Hematopoietic multipotent progenitor cell treated with erythropoietin and hydrocortisone succinate and interleukin-3 and kit ligand, for 8 days (in vitro differentiated cells): ENCODE measurements at places on chromosomes 16 and 17.
A peak's percentile ranks its signal among the peaks of the same experiment; 100 is the strongest.

GRCh38 chr16:25916037-25916436 lies 224.3 kb downstream of the HS3ST4 start:
- no peak for DNase-seq

- no peak for DNase-seq
Measured at GRCh38 chr17:40312131-40312731, 3.3 kb downstream of the RARA start.

GRCh38 chr16:10242097-10242496 lies 59.9 kb upstream of the GRIN2A start:
- no peak for DNase-seq

- DNase-seq, result peak; percentile 14
Measured at GRCh38 chr16:50593410-50594150, 45.4 kb downstream of the NKD1 start.

GRCh38 chr17:65487161-65487560 lies 74.3 kb downstream of the AXIN2 start:
- DNase-seq, result no peak

GRCh38 chr16:75099075-75099667 lies 17.4 kb downstream of the LDHD start:
- DNase-seq, result no peak

DNA sequence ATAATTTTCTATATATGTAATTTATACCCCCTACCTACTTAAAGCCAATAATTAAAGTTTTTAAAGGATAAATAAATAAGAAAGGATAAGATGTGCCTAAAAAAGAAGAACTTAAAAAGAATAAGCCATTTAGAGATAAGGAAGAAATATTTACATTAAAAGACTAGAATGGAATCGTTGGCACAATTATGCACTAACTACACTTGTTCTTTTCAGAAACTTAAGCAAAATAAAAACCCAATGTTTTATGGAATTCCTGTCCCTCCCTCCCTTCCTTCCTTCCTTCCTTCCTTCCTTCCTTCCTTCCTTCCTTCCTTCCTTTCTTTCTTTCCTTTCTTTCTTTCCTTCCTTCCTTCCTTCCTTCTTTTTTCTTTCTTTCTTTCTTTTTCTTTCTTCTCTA lies 4.5 kb upstream of the KRTAP4-6 start:
- DNase-seq, result no peak

- DNase-seq, result no peak
Measured at GRCh38 chr16:20042848-20043247, 30.8 kb downstream of the GPR139 start.

DNA sequence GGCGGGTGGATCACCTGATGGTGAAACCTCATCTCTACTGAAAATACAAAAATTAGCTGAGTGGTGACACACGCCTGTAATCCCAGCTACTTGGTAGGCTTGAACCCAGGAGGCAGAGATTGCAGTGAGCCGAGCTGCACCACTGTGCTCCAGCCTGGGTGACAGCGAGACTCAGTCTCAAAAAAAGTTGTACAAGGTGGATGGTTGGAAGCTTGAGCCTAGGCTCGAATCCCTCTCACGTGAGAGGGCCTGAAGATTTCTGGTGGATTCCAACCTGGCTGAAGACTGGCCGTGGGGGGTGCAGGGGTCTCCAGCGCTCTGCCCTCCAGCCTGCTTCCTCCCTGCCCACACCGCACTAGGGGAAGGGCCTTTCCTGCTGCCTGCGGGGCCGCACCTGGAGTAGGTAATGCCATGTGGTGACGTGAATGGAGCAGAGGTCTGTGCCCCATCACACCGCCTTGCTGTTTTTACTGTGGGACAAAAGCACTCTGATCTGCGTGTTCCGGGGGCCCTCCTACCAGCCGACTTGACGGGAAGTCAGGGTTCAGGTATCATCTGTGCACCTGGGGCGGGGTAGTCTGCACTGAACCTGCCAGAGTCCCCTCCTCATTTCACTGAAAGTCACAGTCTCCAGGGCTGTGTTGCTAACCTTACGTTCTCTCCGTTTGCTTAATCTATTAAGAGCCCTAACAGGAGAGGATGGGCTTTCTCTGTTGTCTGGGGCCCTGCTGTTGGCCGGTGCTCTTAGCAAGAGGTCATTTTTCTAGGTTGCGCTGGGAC lies 4.2 kb downstream of the RPL13 start:
- DNase-seq, result peak; percentile 37

DNA sequence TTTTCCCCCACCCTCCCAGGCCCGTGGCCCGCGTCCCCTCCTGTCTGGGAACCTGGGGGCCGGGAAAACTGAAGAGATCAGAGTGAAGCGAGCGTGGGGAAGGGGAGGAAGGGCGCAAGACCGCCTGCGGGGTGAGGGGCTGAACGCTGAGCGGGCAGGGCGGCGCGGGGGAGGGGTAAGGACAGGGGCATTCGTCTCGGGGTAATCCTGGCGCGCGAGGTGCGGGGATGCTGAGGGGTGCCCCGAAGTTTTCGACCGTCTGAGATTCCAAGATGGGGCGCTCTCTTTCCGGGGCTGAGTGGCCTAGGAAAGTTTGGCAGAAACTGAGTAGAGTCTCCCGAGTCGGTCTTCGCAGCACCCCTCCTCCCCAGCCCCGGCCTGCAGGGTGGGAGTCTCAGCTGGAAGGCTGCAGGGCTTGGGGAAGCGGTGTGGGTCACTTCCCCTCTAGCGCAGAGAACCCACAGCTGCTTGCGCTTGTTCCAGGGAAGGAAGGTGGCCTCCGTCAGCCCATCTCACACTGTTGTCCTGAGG lies 555 bp downstream of the TTYH2 start:
- no peak for DNase-seq

GRCh38 chr16:11359370-11359769 lies 14.1 kb downstream of the RMI2 start:
- no peak for DNase-seq

GRCh38 chr17:38701504-38702165 lies 3.4 kb upstream of the MLLT6 start:
- peak; percentile 62 for DNase-seq

DNA sequence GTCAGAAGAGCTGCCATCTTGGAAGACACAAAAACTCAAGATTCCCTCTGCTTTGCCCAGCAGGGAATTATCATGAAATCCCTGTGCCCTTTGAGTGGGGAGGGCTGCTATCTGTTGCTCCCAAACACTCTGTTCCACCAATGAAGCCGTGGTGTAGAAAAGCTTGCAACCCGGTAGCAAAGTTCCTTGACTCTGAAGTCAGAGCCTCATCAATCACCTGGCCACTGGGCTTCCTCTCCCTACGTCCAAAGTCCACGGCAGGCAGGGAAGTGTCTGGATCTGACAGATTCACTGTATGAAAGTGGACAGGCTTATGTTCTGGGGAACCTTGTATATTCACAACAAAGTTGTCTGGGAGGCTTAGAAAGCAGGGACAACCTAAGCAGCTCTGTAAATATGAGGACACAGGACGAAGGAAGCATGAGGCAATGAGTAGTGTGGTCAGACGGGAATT lies 343.3 kb downstream of the SLC39A11 start:
- no peak for DNase-seq

- no peak for DNase-seq
Measured at GRCh38 chr16:66752958-66753357, 1.5 kb upstream of the DYNC1LI2 start.

- peak; percentile 78 for DNase-seq
Measured at GRCh38 chr17:75652934-75653549, 13.9 kb downstream of the RECQL5 start.

DNA sequence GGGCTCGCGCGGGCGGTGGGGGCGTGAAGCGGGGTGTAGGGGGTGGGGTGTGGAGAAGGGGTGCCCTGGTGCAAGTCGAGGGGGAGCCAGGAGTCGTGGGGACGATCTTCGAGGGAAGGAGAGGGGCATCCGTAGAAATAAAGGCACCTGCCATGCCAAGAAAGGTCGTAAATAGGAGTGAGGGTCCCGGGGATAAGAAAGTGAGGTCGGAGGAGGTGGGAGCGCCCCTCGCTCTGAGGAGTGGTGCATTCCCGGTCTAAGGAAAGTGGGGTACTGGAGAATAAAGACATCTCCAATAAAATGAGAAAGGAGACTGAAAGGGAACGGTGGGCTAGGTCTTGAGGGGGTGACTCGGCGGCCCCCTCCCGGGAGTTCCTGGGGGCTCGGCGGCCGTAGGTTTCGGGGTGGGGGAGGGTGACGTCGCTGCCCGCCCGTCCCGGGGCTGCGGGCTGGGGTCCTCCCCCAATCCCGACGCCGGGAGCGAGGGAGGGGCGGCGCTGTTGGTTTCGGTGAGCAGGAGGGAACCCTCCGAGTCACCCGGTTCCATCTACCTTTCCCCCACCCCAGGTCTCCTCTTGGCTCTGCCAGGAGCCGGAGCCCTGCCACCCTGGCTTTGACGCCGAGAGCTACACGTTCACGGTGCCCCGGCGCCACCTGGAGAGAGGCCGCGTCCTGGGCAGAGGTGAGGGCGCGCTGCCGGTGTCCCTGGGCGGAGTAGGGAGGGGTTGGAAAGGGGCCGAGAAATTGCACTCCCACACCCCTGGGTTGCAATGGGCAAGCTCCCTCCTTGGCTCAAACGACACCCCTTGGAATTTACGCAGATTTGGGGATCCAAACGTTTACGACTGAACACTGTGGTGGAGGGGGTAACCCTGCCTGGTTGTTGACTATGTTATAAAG lies 888 bp downstream of the CDH1 start:
- peak; percentile 57 for DNase-seq

DNA sequence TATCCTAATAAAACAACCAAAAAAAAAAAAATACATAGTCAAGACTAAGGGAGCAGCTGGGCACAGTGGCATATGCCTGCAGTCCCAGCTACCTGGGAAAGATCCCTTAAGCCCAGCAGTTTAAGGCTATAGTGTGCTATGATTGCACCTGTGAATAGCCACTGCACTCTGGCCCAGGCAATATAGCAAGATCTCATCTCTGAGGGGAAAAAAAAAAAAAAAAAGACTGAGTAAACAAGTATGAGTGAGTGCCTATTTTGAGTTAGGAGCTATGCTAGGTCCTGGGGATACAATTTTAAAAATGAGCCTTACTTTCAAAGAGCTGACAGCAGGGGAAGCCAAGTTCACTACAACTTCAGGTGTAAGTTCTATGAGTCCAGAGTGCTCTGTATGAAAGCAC lies 55.4 kb downstream of the GRB2 start:
- no peak for DNase-seq

DNA sequence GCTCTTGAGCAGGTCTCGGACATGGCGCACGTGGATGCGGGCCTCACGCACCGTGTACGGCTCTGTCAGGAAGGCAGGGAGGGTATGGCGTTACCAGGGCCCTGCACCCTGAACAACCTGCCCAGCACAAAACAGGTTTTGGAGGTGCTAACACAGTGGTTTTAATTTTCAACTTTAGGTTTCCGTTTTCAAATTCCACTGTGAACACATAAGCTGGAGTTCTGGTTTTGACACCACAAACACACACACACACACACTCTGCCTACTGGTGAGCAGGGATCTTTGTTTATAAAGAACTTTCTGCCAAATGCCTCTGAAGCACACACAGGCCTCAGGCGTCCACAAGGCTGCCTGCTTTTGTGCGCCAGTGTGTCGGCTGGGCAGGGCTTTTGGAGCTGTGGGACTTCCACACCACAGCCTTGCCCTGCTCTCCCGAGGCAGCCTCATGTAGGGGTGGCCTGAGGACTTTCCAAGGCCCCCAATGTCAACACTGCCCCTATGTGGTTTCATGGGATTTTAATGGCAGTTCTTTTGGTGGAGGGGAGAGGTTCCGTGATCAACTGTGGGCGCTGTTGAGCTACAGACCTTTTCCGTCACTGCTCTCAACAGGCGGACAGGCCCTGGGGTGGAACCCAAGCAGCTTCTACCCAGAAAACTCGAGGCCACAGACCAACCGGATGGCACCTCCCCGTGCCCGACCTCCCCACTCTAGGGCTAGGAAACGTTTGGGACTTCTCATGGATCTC lies 9.4 kb downstream of the CLUH start:
- no peak for DNase-seq

DNA sequence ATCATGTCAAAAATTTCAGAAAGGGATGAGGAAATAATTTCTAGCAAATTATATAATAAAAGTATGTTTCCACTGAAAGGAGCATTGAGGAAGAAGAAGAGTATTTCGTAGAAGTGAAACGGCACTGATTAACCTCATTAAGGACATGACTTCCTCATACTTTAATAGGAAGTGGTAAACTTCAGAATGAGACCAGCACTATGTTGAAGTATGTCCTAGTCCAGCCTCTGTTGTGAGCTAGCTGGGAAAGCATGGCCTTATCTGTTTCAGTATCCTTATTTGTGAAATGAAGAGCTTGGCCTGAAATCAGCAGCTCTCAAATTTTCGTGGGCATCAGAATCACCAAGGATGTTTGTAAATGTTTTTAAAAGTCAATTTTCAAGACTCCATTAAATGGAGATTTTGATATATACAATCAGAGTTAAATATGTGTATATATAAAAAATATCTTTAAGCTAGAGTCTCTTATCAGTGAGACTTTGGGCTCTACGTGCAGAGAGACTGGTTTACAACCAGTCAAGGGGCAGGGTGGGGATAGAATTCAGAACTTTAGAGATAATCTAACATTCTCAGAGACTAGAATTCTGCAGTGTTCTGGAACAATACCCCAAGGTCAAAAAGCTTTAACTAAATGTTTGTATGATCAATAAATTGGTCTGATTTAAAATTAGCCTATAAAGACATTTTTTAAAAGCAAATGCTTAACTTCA lies 365.4 kb downstream of the CDH13 start:
- DNase-seq, result no peak

DNA sequence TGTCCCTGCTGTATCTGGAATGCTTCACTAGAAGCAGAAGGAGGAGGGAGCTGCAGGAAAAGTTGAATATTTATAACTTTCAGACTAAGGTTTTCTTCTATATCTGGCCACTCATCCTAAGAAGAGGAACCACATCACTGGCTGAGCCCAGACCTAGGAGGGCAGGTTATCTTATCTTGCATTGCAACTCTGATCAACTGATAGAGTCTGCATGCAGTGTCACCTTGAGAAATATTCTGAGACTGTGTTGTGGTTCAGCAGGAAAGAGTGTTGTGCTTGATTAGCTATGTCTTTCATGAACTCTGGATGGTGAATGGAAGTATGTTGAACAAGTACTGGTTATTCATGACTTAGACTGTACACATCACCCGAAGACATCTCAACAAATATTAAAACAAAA lies 460.0 kb downstream of the TOX3 start:
- no peak for DNase-seq

- peak; percentile 48 for DNase-seq
Measured at GRCh38 chr16:71467810-71468209, 5.8 kb upstream of the ZNF23 start.

- no peak for DNase-seq
Measured at GRCh38 chr16:49576941-49577340, 203.3 kb downstream of the C16orf78 start.

DNA sequence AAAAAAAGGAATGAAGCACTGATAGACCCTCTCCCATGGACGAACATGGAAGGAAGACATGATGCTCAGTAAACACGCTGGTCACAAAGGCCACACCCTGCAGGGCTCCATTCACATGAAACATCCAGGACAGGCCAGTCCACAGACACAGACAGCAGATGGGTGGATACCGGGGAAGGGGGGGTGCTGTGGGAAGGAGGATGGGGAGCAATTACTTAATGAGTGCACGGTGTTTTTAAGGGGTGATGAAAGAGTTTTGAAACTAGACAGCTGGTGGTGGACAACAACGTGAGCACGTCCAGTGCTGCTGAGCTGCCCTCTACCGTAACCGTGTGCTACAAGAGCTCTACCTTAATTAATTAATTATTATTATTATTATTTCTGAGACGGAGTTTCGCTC lies 6.0 kb upstream of the SLC16A3 start:
- no peak for DNase-seq
